ENCODE measurements at places on chromosomes 2 and 18.

DNA sequence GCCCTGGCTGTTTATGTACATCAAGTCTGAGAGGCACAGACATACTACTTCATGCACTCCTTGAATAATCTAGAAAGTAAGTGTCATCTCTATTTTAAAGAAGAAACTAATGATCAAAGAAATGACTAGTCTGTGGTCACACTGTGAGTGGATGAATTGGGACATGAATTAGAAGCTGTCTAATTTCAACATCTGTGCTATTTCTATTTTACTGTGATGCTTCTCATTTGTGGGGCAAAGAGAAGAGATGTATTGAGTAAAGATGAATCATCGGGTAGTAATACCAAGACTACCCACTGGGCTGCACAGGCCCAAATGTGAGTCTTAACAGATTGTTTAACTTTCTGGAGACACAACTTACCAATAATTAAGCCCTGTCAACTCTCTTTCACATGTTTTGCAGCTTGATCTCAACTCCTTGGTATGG is 42.4 kb upstream of the MTIF2 start:
- peak; percentile 9 for DNase-seq

DNA sequence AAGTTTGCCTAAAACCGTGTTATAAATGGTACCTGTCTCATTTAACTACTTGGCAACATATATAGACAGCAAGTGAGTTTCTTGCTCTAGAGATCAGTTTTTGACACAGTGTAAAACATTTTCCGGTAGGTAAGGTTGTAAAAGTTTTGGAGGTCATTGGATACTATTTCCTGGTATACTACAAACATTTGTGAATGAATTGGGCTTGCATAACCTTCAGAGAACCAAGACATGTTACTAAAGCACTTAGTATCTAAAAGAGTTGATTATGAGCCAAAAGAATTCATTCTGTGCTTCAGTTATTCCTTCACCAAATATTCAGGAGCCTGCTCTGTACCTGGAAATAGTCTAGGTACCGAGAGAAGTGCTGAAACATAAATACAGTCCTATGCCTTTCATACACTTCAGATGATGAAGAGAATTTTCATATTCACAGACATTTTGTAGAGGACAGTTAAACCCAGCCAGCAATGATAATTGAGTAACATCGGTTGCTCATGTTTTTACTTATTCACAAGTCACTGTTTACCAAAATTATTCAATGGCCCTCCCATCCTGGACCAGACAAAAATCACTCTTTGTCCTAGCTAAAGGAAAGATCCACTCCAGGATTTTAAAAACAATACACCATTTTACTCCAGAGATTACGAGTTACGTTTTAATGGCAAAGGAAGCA is 319.4 kb upstream of the RBMS1 start:
- no peak for DNase-seq

DNA sequence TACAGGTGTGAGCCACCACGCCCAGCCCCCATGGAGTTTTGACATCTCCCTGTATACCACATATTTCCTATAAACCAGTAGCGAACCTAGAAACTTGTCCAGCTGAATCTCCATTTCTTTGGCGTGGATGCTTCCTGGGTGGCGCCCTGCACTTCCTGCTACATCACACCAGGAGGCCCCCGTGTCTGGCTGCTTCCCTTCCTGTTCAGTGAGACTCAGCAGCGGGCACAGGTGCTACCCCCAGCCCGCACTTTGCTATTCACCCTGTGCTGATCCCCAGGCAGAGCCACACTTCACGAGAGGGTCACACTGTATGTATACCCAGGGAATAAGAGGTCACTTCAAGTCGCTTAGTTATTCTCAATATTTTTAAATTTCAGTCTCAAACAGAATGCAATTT is 35.0 kb downstream of the CYP27C1 start:
- DNase-seq: no peak

- no peak for DNase-seq
Observed at GRCh38 chr2:231475965-231476364, 11.7 kb upstream of the NCL start.

- no peak for DNase-seq
Observed at GRCh38 chr2:134333646-134334189, 79.8 kb downstream of the MGAT5 start.

- DNase-seq: no peak
Observed at GRCh38 chr2:44010266-44010665, 14.5 kb upstream of the LRPPRC start.

DNA sequence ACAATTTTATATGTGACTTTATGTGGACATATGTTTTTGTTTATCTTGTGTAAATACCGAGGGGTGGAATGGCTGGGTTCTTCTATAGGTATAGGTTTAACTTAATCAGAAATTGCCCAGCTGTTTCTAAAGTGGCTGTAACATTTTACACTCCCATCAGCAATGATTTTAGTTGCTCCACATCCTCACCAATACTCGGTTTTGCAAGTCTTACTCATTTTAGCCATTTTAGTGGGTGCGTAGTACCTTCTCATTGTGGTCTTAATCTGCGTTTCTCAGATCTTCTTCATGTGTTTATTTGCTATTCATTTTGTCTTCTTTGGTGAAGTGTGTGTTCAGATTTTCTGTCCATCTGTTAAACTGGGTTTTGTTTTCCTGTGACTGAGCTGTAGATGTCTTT is 95.4 kb upstream of the BCL2L11 start:
- DNase-seq: no peak

GRCh38 chr2:7800031-7800430 is 881.8 kb upstream of the ID2 start:
- no peak for DNase-seq

DNA sequence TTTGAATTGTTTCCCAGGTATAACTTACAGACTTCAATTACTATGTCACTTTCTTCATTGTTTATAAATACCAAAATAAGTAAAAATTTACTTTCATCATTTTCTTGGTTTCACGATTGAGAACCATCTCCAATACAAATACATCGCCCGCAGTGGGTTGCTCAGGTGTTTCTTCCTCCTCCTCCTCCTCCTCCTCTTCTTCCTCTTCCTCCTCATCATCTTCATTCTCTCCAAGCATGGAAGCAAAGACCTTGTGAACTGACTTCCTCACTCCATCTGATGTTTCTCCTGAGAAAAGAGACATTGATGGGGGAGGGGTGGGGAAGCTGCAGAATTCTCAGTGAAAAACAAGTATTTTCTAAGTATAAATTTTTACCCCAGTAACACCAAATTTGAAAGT is 6.6 kb downstream of the GTF3C3 start:
- DNase-seq: no peak

GRCh38 chr2:18346874-18347273 is 213.6 kb downstream of the RDH14 start:
- no peak for DNase-seq
